A673 (cell line): ENCODE measurements at places on chromosomes 6 and 20.

DNA sequence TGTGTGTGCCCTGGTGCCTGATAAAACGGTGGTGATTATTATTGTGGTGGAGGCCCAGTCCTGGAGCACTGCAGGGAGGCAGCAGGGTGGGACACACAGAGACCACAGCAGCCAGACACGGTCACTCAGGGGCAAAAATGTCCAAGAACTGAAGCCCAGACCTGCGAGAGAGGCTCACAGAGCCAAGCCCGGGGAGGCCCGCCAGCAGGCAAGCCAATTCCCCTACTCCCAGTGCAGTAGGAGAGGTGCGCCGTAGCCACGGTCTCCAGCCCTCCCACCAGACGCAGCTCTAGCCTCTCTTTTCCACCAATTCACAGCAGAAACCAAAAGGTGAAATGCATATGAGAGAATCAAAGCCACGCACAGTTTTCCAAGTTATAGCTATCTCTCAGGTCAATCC lies 179.4 kb upstream of the TAB2 start:
- H3K27me3 ChIP-seq: peaks cover 3% of the 10 kb centered on the region
- no peaks in the 10 kb centered on the region for H3K4me1 ChIP-seq
- H3K36me3 ChIP-seq: no peaks in the 10 kb centered on the region
- no peak overlapping the region for H3K4me3 ChIP-seq

DNA sequence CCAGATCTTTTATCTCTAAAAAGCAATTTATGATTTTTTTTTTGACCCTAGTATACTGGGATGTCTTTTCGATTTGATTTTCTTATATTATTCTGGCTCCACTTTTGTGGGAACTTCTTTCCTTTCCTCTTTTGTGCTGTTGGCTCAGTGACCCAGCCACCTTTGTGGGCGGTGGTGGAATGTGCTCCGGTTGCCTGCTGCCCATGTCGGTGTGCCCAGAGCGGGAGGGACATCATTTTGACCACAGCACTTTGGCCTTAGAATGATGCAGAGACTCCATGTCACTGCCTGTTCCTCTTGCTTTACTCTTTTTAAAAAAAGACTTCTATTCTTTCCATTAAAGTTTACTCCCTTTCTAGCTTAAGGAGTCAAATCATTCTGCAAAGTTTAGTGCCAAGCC lies 198.0 kb downstream of the FARS2 start:
- H3K4me1 ChIP-seq: no peaks in the 10 kb centered on the region
- H3K36me3 ChIP-seq: no peaks in the 10 kb centered on the region
- DNase-seq: no peak
- no peak overlapping the region for H3K4me3 ChIP-seq

- peak; percentile 52 for DNase-seq
- H3K36me3 ChIP-seq: no peaks in the 10 kb centered on the region
- no peak overlapping the region for H3K27ac ChIP-seq
- no peaks in the 10 kb centered on the region for H3K27me3 ChIP-seq
- H3K4me3 ChIP-seq: no peak overlapping the region
These were observed 212.2 kb downstream of the ARHGAP18 start for GRCh38 chr6:129497481-129498441.

DNA sequence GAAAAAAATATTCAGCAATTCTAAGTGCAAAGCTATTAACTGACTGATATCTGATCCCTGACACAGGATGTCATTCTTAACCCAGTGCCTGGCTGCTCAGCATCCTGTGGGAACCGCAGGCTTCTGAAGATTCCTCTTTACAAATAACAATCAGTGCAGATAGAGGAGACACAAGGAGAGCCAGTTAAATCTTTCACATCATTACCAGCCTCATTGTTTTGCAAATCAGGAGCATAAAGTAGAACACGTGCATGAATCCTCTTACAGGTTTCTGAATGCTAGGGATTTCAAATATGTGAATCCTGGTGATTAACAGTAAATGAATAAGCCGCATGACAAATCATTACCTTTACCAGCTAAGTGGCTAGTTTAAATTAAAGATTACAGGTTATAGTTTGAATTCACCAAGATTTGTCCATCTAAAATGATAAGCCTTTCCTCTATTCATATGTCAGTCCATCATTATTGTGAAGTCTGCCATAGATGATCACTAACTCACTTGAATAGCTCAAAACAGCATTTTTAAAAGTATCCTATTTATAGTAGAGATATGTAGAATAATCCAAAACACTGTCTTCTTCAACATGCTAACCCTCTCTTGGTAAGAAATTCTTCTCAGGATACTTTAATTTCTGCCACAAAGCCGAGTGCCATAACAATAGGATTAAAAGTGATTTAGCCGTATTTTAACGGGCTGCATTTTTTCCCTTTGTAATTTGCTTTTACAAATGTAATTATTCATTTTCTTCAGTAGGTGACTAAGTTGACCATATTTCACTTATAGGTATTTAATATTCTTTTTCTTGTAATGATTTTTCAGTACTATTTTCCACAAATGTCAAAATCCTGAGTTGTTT lies 367.3 kb upstream of the EPHA7 start:
- peak; percentile 9 for DNase-seq
- no peaks in the 10 kb centered on the region for H3K27me3 ChIP-seq
- H3K27ac ChIP-seq: no peak overlapping the region
- no peak overlapping the region for H3K4me3 ChIP-seq
- no peaks in the 10 kb centered on the region for H3K4me1 ChIP-seq
